ENCODE measurements at places on chromosomes 13 and 19.

DNA sequence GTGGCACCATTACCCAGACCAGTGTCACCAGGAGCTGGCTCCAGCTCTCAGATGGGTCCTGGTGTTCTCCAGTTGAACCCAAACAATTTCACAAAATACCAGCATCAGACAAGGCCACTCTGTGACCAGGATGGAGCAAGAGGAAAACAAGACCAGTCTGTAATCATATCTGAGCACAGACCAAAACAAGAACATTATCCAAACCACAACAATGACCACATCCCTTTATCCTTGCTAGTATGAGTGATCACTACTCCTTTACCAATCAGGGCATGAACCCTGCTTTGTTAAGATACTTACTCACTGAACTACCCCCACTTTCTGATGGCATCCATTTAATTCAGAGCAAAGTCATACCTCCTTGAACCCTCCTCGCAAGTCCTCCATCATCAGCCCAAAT lies 145.9 kb downstream of the NUFIP1 start:
- DNase-seq, result no peak

DNA sequence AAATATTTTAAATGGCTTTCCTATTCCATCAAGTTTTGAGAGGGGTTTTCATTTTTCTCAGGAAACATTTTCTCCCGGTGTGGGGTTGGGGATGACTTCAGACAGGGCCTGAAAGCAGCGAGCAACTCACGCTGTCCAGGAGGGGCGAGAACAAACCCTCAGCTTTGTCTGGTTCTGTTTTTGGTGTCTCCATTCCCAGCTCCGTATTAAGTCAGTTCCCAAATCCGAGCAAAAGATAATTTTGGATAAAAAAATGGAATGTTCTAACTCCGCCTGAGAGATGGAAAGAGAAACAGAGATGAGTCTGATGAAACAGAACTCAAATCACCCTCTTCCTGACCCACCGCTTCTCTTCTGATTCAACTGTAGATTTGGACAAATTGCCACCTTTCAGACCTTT lies 38.4 kb downstream of the RFX2 start:
- no peak for DNase-seq

DNA sequence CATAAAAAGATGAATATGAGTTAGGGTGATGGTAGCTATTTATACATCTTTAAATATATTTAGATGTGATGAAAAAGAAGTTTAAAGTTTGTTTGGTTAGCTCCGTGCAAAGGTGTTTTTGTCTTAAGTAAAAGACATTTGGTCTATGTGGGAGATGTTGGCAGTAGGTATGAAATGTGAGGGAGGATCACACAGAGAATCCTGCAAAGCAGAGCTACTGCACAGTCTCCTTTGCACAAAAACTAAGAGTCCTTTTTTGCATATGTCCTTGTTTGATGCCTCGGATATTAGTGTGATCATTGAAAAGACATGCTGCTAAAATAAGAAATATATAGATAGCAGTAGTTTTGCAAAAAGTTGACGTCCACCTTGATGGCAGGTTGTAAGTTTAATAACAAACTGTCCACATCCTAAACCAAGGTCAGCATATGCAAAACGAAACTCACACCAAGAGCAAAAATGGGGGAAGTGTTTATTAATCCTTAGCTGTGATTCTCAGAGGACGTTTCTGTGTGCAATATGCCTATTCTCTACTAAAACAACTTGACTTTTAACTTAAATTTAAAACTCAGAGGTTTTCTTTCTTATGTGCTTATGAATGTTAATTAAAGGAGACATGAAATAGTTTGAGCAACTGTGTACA lies 870.1 kb downstream of the PCDH9 start:
- DNase-seq, result no peak

GRCh38 chr19:42131149-42132029 lies 857 bp downstream of the POU2F2 start:
- DNase-seq, result no peak

GRCh38 chr19:57664269-57665127 lies 4.2 kb upstream of the ZSCAN4 start:
- DNase-seq, result peak; percentile 32

DNA sequence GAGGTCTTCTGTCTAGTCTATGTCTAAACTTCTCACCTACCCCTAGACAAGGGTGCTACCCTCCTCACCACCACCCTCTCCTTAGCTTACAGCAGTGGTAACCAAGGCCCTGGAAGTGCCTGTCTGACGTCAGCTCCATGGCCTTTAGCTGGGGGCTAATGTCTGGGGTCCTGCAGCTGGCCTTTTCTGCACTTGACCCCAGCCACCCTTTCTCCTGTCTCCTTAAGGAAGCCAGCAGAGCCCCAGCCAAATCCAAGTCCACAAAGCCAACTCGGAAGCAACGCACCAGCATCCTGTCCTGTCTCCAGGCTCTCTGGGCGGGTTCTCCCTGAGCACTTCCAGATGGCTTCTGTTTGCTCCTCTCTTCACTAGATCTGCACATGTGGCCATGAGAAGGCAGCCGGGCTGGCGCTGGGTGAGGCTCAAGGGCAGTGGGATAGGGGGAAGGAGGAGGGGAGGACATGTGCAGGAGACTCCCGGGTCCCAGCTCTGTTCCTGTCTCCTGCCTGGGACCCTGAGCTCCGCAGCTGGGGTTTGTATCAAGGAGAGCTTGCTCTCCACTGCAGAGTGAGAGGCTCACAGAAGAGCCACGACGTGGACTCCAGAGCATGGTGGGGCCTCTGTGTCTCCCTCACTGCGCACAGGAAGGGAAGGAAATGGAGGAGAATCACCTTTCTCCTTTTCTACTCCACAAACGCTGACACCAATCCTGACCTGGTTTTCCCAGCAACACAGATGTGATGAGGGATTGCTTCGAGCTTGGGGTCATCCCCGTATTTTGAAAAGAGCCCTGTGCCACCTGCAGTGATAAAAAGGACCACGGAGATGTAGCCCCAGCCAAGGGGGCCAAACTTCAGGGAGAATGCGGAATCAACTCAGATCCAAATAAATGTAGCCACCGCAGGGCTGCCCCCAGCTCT lies 204.2 kb downstream of the USP12 start:
- no peak for DNase-seq

DNA sequence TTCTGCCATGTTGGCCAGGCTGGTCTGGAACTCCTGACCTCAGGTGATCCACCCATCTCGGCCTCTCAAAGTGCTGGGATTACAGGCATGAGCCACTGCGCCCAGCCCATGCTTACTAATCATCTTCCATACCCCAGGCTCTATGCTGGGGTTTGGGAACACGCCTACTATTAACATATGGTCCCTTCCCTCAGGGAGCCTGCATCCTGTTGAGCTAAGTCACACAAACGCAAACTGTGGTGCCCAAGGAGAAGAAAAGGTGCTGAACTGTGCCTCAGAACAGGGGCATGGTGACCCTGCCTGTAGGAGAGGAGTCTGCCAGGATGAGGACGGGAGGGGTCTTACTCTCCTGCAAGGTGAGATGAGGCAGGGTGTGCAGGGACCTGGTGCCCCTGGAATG lies 5.6 kb downstream of the MICOS13 start:
- no peak for DNase-seq

DNA sequence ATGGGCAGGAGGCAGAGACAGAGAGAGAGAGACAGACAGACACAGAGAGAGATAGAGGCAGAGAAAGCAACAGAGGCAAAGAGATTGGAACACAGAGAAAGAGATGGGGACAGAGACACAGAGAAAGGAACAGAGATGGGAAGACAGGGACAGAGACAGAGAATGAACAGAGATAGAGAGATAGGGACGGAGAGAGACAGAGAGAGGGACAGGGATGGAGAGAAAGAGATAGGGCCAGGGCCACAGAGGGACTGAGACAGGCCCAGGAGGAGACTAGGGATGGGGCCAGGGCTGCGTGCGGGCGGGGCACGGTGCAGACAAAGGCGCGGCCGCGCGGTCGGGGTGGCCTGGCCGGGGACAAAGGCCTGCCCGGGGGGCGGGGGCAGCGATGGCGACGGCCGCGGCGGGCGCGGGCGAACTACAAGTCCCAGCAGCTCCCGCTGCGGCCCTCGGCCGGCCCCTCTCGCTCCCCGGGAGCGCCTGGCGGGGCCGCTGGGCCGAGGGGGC lies at the start of gene ZNF358:
TSS of gene ZNF358 (plus strand) at position 459 of the 507 bp plus-strand sequence. CDS start 3,140 bp downstream, outside the sequence.
- peak; percentile 56 for DNase-seq

- no peak for DNase-seq
These were observed 50.9 kb downstream of the TMEM255B start for GRCh38 chr13:113809934-113810333.

GRCh38 chr13:27965343-27965739 lies 3.8 kb downstream of the CDX2 start:
- DNase-seq, result no peak

Data from ACHN (cell line).